H9 (cell line): ENCODE measurements at places on chromosomes 12 and 14. TPM values are rescaled to one million over a fixed set of nuclear protein-coding genes. Genes with fewer than 3 reads are reported as not detected.
A peak's percentile ranks its signal among the peaks of the same experiment; 100 is the strongest.

DNA sequence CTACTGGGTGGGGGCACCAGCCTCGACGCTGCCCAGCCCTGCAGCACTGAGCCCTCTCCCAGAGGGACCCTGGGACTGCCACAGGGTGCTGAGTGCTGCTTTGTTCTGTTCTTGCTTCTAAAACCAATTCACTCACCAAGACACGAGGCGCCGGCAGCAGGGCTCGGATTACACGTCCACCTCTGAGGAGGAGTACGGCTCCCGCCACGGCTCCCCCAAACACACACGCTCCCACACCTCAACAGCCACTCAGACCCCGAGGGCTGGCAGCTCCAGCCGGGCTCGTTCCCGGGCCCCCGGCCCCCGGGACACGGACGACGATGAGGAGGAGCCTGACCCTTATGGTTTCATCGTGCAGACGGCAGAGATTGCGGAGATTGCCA lies 24.3 kb downstream of the CEP170B start:
- DNase-seq = no peak

GRCh38 chr12:125544960-125545359 lies 479.7 kb downstream of the AACS start:
- no peak for DNase-seq

GRCh38 chr14:96016501-96017160 lies 22.5 kb upstream of the C14orf132 start:
- no peak for DNase-seq

GRCh38 chr14:93804654-93805053 lies 16.4 kb upstream of the PRIMA1 start:
- peak; percentile 73 for DNase-seq

- DNase-seq = no peak
Measured at GRCh38 chr14:99325016-99325415, 53.0 kb upstream of the BCL11B start.

DNA sequence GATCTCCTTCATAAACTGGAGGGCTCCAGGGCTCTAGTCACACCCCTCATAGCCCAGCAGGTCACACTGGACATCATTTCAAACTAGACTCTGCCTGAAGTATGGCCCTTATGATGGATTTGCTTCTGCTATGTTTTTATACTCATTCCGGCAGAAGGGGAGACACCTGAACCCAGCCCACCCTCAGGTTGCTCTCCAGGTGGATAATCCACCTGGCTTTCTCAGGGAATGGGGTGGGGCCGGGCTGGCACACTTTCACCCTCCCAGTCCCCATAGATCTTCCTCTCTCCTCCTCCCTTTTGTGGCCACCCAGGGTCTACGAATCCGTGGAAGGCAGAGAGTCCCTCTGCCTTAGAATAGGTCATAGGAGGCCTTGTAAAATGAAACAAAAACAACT lies 9.8 kb upstream of the KRT73 start:
- peak; percentile 12 for DNase-seq

GRCh38 chr12:119902084-119902509 lies 25.0 kb upstream of the CIT start:
- peak; percentile 88 for DNase-seq

- no peak for DNase-seq
Measured at GRCh38 chr12:101698800-101699347, 1.4 kb downstream of the CHPT1 start.

DNA sequence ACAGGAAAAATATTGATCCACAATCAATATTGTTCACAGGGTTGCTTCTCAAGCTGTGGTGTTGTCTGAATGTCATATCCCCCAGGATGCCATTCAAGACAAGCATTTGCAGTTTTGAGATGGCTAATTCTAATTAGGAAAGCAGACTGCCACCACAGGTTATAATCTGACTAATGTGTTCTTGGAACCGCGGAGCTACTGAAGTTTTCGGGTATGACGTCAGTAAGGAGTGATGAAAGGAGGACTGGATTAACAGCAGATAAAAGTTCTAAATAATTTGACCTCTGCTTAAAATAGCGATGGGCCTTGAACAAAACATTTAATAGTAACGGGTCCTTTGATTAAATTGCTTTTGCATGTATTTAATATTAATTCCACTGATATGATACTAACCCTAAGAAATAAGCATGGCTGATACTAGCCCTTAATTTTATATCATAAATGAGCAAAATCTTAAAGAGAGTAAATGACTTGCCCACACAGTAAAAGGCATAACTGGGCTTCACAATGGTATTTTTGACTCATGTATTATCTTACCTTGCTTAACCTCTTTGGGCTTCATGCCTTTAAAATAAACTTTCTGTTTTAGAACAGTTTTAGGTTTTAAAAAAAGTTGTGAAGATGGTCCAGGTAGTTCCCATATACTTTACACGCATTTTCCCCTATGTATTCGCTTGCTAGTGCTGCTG lies 50.3 kb downstream of the TSHR start:
- no peak for DNase-seq

- no peak for DNase-seq
Measured at GRCh38 chr14:90704738-90705392, 111.4 kb downstream of the TTC7B start.

GRCh38 chr14:65637780-65638179 lies 225.2 kb downstream of the FUT8 start:
- DNase-seq = no peak

GRCh38 chr14:74981833-74982232 lies 20.9 kb upstream of the EIF2B2 start:
- peak; percentile 19 for DNase-seq

GRCh38 chr14:35122696-35123387 lies 490 bp downstream of the PRORP start:
- no peak for DNase-seq

GRCh38 chr14:64563696-64564095 lies 13.9 kb downstream of the PPP1R36 start:
- no peak for DNase-seq

DNA sequence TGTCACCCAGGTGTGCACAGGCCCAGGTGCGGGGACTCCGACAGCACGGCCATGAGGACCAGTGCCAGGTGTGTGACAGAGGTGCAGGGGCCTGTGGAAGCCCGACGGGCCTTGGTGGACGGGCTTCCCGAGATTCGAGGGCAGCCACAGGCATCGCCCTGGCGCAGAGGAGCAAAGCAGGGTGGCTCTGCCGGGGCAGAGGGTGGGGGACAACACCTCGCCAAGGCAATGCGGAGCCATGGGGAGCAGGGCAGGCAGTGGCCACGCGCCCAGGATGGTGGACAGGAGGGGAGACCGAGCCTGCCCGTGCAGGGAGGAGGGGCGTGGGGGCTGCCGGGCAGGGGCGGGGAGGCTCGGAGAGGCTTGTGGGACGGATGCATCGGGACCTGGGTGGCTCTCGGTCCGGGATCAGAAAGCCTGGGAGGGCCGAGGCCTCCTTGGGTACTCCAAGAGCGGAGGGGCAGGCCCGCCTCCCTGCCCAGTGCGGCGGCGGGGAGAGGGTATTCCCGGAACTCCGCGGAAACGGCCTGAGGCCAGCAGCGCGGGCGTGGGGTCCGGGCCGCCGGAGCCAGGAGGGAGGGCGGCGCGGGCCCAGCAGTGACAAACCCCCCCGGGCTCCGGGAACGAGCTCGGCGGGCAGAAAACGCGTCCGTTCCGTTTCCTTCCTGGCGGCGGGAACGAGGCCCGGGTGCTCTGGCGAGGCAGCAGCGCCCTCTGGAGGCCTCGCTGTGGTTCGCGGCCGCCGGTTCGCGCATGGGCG lies 1.6 kb downstream of the TMEM121 start:
- peak; percentile 64 for DNase-seq

- DNase-seq = no peak
Measured at GRCh38 chr14:35341454-35341750, 49.2 kb downstream of the PSMA6 start.

SERPINA6 gene
- not detected in 2 replicates for total RNA-seq

ARMH4 gene
- total RNA-seq = 38.7 and 42.6 TPM in 2 replicates

SERPINA10 gene
- not detected in 2 replicates for total RNA-seq

TSPAN11 gene
- 4.2 and 4.4 TPM in 2 replicates for total RNA-seq

MSI1 gene
- 91.5 and 93.2 TPM in 2 replicates for total RNA-seq

KLHDC1 gene
- total RNA-seq = not detected in 2 replicates
